NCI-H1417 (cell line): ENCODE measurements at places on chromosomes 1 and 21.

- no peak for DNase-seq
Observed at GRCh38 chr1:53645690-53646078, 93.3 kb downstream of the GLIS1 start.

DNA sequence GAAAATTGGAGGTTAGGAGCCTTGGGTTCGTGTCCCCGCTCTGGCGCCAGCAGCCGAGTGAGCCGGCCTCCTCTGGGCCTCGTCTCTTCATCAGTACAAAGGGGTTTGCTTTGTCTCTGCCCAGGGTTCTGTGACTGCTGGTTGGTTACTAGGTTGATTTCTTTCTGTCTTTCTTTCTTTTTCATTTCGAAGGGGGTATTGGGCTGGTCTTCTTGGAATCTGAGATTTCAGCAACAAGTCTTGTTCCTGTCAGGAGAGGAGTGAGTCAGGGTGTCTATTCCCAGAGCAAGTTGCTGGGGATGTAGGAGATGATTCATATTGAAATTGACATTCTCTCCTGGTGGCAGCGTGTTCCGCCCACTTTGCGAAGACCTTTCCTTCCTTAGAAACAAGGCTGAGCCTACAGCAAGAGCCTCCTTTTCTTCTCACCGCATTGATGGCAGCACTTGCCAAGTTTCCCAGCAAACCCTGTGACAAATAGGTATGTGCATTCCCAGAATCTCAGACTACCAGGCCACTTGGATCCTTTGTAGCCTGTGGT is 79.2 kb downstream of the MAN1C1 start:
- DNase-seq = no peak

GRCh38 chr1:112937495-112937894 is 18.5 kb downstream of the SLC16A1 start:
- DNase-seq = no peak

GRCh38 chr1:5704561-5705514 is 287.4 kb downstream of the NPHP4 start:
- no peak for DNase-seq

DNA sequence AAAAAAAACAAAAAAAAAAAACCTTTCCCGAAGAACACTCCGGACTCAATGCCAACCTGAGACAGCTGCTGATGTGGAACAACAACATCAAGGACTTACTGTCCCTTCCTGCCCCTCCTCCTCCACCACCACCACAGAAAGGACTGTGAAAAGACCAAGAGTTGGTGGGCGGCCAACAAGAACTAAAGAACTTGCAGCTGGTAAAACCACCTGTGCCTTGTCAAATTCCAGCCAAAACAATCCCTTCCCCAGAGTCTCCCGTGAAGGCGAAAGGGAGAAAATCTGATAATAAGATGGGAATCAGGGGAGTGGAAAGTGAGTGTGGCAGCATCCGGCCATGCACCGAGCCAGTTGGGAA is 88.9 kb downstream of the PROX1 start:
- no peak for DNase-seq

DNA sequence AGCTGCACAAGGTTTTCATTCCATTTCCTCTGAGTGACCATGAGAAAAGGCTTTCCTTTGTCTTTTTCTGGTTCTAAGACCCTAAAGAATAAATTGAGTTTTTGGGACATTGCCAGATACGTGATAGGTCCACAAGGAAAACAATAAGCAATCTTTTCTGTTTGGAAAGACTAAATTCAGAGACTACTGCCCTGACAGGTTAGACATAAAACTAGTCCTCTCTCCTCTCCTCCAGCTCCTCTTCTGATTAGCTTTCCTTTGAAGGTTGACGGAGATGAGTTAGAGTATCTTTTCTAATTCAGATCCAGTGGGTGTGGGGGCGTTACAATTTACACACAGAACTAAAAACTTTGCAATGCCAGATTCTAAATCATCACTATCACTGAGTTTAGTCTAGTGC is 57.8 kb upstream of the C1orf53 start:
- DNase-seq = no peak

- no peak for DNase-seq
Observed at GRCh38 chr1:32337855-32338636, 2.0 kb upstream of the MARCKSL1 start.

DNA sequence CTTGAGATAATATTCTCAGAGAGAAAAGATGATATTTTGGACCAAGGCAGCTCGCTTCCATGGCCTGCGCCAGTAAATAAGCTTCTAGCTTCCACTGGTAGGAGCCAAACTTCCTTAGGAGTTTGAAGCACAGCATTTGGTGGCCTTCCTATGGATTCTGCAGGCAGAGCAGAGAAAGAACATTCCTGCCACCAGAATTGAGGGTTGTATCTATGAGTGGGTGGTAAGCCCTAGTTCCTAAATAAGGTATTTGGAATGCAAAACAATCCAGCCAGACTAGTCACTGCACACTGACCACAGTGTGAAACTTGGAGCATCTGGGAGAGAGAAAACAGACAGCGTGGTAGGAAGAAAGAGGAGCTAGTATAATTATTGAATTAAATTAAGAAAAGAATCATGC is 54.1 kb upstream of the BCAR3 start:
- no peak for DNase-seq

- DNase-seq = no peak
Observed at GRCh38 chr1:171727778-171728177, 14.1 kb downstream of the VAMP4 start.
